ENCODE measurements at places on chromosomes 1 and 21.

DNA sequence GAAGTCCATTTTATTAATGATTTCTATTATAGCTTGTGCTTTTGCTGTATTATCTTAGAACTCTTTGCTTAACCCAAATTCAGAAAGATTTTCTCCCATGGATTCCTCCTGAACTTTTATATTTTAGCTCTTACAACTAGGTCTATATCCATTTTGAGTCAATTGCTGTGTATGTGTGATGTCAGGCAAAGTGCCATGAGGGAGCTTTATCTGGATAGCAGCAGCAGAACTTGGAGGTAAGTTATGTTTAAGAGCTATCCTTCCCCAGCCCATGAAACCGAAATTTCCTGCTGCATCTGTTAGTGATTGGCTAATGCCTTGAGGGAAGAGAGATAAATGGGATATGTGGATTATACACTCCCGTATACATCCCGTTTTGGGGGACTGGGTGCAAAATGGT, 29.9 kb downstream of the ADAM30 start:
- no peak for DNase-seq

GRCh38 chr1:175520186-175520585, 223.2 kb downstream of the TNR start:
- DNase-seq: no peak

- DNase-seq: no peak
Measured at GRCh38 chr1:159786966-159787365, 6.2 kb downstream of the DUSP23 start.

GRCh38 chr1:185409763-185410528, 92.9 kb upstream of the IVNS1ABP start:
- peak; percentile 15 for DNase-seq

DNA sequence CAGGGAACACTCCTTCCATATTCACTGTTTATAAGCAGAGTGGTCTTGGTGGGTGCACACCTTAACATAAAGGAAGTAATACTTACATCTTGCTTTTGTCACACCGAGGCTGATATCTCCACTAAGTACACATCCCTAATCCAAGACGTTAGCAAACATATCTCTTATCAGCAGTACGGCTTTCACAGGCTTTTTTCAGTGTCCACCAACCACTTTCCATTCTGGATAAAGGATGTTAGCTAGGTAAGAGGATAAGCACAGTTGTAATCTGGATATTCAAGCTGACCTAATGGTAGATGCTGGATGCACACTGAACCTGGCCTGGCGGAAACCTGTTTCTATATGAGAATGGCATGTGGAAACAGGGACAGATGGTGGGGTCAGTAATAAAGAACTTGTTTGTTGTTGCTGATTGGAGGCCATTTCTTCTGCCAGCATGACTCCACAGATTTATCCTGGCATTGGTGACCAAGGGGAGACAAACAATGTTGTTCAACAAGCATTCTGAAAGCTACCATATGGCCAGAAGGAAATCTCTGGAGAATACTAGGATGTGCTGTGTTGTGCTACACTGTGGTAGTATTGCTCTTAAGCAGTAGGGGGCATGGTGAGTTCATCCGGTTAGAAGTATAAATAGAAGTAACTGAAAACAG, 416.4 kb downstream of the PTBP2 start:
- DNase-seq: peak; percentile 68

- DNase-seq: no peak
Measured at GRCh38 chr1:207288315-207288714, 33.2 kb upstream of the CD55 start.

DNA sequence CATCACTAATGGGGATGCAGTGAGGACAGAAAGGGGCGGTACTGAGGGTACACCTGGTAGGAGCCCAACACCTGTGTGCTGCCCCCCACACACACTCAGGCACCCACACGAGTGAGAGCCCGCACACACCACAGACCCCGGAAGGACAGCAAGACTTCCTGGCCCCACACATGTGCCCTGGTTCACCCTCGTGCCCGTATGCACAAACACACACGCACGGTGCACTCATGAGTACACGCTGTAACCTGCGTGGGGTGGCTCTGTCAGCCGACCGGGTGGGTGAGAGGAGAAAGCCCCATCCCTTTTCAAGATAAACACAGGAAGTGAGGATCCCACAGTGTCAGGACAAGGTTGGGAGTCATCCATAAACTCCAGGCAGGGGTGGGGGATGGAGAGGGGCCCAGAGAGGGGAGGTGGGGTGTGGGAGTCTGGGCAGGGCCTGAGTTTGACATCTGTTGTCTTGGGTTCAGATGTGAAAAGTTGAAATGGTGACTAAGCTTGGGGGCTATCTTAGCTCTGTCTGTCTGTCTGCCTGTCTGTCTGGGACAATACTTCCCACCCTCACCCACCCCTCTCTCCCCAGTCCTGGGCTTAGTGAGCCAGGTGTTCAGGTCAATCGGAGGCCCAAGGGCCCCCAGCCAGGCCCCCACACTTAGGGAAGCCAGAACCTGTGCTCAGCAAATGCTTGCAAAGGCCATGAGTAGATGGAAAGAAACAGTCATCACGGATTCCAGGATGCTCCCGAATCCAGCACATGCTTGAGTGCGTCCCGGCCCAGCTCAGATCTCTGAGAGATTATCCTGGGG, 119.8 kb upstream of the ZBTB40 start:
- no peak for DNase-seq

DNA sequence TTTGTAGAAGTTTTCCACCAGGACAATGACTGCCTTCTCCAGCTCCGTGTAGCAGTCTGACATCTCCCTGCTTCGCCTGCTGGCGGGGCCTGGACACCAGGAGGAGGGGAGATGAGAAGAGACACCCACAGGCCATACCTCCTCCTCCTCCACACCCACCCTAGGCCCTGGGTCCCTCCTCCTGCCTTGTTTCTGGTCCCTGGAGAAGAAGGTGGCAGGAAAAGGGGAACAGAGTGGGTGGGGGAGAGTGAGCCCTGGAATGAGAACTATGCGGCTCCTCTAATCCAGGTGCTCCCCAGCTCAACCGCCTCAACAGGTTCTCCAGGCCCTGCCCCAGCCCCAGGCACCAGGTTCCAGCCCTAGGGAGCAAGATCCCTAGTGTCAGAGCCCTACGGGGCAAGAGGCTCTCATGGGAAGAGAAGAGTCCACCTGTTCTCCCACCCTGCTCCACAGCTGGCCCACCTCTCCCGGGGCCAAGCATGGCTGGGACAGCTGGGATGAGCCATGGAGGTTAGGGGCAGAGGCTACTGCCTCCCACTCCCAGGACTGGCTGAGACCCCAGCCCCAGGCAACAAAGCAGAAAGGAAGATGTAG, 4.8 kb downstream of the S100A16 start:
- DNase-seq: no peak

- no peak for DNase-seq
Measured at GRCh38 chr1:218900615-218901014, 273.1 kb upstream of the LYPLAL1 start.

All from fibroblast of skin of left quadriceps (primary cell).